ENCODE measurements at places on chromosomes 11 and 22.

DNA sequence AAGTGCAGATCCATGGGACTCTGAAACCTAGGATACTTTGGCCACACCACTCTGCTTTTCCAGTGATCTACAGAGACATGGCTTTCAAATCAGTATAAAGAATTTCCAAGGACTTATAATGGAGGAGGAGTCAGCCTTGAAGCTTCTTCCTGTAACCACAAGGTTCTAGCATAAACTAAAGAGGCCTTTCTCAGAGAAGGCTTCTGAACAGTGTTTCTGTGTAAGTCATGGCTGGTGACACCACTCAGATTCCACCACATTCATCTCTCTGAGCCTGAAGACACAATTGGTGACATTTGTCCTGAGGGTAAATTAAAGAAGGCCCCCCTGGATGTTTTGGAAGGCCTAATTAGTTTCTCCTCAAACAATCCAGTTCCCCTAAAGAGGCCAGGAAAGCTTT, 29.0 kb upstream of the ADORA2A start:
- DNase-seq = no peak

- no peak for DNase-seq
Measured at GRCh38 chr22:36349726-36350125, 38.0 kb downstream of the MYH9 start.

DNA sequence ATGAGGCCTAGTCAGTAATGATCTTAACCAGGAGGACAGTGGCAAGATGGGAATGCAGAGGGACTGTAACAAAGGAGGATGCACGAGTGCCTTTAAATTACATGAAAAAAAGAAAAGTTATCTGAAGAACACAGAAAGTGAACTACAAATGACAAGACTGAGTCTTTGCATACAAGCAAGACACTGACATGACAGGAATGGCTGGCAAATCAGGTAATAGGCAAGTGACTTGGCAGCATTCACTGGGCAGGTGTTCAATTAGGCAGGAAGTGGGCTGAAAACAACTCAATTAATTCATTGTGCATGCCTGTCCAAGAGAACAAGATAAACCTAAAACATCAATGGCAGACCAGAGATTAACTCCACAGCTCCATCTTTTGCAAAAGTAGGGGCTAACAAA, 24.0 kb downstream of the SMCO4 start:
- DNase-seq = no peak

GRCh38 chr11:10592331-10592730, 23.9 kb upstream of the LYVE1 start:
- DNase-seq = no peak

GRCh38 chr11:2833716-2834502, 51.7 kb downstream of the CDKN1C start:
- DNase-seq = no peak

DNA sequence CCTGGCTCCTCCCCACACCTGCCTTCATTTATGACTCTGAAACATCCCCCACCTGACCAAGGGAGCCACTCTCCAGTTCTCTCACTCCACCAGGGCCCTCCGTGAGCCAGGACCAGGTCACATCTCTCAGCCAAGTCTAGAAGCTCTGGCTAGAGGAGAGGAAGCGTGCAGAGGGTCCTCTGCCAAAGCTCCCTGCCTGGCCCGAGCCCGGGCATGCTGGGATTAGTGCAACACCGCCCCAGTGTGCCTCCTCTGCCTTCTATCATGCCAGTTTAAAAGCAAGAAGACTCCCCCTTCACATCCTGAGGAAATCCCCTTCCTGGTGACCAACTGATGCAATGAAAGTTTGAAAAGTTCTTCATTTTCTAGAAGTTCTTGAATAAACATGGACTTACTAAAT, 23.5 kb downstream of the TP53AIP1 start:
- DNase-seq = no peak
